ENCODE measurements at places on chromosomes 7 and 10.

GRCh38 chr10:130018265-130018664 lies 54.2 kb upstream of the EBF3 start:
- no peak for DNase-seq

DNA sequence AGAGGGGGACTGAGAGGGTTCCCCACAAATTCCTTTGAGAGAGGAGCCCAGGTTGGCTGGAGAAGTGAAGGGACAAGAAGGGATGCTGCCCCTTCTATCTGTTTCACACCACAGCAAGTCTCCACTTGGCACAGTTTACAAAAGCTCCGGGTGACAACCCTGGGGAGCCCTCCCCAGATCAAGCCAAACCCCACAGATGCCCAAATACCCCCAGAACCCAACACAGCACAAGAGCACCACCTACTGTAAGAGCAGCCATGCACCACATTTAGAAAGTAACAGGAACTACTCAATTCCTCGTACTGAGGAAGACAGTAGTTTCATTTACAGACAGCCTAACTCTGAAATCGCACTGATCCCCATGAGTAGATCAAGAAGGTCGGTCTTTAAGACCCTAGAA lies 67.8 kb upstream of the ATP6V0A4 start:
- DNase-seq, result no peak

DNA sequence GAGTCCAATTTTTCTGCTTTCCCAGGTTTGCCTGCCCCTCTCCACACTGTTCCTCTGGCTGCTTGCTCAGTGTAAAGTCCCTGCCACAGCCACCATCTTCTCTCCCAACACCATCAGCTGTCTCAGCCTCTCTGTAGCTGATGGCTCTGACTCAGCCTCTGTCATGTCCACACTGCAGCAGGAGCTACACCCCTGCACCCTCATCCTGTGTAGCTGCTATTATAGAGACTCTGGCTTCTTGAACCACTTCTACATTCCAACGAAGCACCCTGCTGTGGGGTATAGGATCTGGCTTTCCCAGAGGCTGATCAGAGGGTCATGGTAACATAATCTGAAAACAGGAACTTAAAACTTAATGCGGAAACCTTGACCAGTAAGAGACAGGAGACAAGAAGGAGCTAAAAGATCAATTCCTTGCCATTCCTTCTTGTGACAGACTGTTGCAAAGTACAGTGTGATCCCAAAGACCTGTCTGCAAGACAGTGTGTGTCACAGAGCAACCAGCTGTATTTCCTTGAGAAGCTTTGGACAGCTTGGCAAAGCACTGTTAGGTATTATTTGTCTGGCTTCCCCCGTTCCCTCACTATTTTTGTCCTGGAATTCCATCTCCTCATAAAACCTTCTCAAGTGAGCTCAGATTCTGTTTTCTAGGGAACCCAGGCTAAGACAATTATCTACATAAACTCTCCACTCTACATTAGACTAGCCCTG lies 42.3 kb downstream of the NRCAM start:
- DNase-seq, result peak; percentile 73

DNA sequence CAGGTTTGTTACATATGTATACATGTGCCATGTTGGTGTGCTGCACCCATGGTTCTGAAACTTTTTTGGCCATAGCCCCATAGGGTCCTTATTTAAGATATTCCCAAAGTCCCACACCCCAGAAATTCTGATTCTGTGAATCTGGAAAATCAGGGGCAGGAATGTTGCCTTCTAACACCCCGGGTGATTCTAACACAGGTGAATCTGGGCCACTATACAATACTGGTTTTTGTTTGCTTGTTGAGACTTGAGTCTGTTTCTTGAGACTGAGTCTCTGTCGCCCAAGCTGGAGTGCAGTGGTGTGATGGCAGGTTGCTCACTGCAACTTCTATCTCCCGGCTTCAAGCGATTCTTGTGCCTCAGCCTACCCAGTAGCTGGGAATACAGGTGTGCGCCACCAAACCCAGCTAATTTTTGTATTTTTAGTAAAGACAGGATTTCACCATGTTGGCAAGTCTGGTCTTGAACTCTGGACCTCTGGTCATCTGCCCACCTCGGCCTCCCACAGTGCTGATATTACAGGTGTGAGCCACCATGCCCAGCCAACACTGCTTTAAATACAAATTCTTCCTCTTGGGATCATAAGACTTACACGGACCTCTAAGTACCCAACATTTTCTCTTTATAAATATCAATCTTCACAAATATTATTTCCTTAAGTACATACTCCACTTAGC lies 16.9 kb upstream of the PHYH start:
- DNase-seq, result no peak

DNA sequence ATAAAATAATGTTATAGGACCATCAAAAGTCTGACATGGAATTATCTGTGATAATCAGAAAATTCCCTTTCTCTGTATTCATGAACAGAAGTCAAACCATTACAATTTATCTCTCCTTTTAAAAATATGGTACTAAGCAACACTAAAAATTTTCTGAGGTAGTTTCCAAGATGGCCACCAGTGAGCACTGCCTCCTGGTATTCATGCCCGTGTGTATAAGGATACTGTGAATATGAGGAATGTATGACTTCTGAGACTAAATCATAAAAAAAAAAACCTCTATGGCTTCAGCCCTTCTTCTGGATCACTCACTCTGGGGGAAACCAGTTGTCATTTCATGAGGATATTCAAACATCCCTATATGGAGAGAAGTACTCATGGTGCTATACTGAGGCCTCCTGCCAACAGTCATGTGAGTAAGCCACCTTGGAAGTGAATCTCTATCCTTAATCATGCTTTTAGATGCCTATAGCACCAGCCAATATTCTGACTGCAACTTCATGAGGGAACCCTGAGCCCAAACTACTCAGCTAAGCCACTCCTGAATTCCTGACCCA lies 41.1 kb downstream of the SIRT1 start:
- peak; percentile 23 for DNase-seq
